ENCODE measurements at places on chromosomes 6 and 20.
A peak's percentile ranks its signal among the peaks of the same experiment; 100 is the strongest.

DNA sequence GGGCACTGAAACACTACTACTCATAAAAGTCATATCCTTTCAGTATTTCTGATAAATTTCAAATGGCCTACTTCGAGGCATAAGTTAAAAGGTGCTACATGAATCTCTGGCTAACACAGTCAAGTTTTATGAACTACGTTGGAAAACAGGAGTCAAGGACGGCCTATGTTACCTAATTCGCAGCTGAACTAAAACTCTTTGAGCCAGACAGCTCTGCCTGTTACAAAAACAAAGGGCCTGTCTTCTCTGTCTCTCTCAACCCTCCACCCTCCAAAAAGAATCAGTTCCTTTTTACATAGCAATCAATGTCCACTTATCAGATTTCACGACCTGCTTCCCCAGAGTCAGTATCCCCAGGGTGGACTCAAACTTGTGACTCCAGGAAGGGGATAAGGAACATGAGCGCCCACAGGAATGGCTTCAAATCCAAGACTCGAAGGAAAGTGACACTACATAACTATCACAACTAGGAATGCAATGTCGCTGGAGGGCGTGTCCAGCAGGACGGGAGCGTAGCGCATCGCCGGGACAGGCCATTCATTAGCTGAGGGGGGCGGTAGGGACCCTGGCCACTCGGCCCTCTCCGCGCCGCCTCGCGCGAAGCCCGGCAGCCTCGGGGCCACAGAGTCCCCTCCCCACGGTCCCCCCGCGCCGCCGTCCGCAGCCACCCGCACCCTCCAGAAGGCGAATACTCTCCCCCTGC, 591 bp downstream of the IBTK start:
- peak; percentile 81 for DNase-seq

- DNase-seq, result no peak
These were observed 24.5 kb downstream of the MAP7 start for GRCh38 chr6:136525586-136526195.

DNA sequence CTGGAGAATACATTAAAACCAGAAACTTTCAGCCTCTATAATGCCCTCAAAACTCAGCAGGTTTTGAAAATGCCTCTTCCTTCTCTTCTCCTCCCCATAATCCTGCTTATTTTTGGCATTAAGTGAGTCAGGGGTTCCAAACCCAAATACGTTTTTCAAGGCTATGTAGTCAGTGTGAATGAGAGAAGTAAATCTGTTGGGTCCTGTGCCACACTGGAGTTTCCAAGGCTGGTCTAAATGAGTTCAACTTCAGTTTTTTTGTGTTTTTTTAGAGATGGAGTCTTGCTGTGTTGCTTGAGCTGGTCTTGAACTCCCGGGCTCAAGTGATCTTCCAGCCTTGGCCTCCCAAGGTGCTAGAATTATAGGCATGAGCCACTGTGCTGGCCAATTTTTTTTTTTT, 20.9 kb downstream of the PTPRA start:
- no peak for DNase-seq

- no peak for DNase-seq
These were observed 1199.8 kb upstream of the MAP3K7 start for GRCh38 chr6:91786474-91787184.

DNA sequence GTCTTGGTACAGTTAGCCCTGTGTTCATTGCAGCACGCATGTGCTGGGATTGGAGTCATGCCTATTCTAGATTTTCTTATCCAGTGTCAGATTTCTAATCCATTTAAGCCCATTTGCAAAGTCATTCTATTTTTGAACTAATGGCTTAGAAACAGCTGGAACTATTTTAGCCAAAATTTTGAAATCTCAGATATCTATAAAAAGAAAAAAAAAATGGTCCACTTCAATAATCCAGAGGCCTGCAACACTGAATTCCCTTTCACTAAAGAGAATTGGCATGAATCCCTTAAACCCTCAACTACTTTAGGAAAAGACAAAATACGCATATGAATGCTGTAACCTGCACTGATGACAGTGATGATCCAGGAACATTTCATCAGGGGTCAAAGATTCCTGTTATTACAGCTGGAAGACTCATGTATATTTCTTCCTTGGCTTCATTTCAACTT, 1.5 kb downstream of the COL21A1 start:
- DNase-seq, result no peak

- DNase-seq, result no peak
These were observed 276.0 kb downstream of the GJA1 start for GRCh38 chr6:121711472-121711871.

DNA sequence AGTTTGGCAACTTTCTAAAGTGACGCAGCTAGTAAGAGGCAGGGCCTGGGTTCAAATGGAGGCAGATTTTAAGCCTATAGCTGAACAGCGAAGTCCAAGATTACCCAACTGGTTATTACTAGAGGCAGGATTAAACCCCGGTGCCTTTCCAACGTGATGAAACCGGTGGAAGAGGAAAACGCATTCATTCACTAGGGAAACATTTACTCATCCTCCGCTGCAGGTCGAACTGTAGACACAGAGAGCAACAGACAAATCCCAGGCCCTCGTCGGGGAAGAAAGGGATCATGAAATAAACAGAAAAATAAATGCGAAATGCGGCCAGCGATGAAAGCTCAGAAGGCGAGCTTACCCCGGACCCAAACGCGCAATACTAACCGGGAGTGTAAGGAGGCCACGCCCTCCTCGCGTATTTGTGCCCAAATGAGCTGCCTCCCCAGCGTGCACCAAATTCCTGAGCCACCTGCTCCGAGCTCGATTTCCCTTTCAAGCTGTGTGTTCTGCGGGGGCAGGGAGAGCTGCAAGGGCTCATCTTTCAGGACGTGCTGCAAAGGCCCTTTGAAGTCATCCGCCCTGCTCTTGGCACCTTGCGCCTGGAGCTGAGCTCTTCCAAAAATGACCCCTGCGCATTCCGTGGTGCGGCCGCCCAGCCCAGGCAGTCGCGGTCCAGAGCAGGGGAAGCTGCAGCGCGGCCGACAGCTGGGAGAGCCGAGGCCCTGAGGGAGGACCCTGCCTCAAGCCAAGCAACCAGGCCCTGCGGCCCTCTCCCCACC, 46.9 kb downstream of the PDYN start:
- peak; percentile 93 for DNase-seq

DNA sequence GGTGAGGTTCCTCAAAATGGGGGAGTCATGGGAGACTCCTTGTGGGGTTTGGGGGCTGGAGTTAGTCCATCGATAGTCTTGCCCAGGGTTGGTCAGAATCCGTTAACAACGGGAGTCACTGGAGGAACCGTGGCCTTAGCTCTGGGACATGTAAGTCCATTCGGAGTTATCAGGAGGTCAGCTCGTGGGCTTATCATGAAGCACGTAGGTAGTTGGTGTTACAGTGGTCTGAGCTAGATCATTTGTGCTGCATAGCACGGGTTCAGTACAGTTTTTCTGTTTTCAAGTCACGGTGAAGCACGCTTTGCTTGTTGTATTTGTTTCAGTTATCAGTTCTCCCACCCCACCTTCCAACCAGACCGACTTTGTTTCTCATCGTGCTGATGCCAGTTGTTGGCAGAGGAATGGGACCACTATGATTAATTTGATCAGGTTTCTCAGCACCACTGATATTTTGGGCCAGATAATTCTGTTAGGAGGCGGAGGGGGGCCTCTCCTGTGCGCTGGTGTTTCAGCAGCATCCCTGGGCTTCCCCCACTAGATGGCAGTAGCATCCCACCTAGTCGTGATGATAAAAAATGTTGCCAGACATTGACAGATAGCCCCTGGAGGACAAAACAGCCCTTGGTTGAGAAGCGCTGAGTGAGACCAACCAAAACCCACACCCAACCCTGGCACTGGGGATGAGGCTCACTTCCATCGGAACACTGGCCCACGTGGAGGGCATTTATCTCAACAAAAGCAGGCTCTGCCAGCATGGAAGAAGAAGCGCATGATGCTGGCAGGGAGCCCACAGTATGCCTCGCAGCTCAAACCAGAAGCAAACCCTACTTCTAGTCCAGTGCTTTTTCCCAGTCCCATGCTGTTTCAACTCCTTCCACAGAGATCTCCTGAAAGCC, 2.2 kb upstream of the APMAP start:
- peak; percentile 80 for DNase-seq

- DNase-seq, result no peak
These were observed 39.8 kb downstream of the LRRN4 start for GRCh38 chr20:6014017-6014416.

DNA sequence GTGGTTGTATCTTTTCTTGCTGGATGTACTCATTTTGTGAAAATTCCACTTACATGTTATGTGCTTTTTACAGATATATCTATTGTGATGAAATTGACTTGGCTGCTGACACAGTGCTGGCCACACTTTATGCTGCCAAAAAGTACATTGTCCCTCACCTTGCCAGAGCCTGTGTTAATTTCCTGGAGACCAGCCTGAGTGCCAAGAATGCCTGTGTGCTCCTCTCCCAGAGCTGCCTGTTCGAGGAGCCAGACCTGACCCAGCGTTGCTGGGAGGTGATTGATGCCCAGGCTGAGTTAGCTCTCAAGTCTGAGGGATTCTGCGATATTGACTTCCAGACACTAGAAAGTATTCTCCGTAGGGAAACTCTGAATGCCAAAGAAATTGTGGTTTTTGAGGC, 4.9 kb downstream of the BTBD3 start:
- DNase-seq, result no peak

DNA sequence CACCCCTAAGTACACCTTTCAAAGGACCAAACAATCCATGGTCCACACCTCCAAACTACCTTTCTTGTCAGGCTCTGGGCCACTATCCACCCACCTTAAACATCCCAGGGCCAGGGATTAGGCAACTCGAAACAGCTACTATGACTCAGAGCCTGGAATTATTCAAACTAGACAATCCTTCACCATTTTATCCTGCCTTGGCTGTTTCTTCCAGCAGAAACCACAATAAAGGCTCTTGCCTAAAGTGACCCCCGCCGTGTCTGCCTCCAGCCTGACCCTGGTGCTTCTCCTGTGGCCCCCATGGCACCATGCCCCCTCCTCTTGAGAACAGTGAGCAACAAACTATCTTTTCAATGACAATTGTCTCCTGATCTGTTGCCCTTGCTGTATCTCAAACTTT, 195.5 kb downstream of the EPM2A start:
- DNase-seq, result no peak

DNA sequence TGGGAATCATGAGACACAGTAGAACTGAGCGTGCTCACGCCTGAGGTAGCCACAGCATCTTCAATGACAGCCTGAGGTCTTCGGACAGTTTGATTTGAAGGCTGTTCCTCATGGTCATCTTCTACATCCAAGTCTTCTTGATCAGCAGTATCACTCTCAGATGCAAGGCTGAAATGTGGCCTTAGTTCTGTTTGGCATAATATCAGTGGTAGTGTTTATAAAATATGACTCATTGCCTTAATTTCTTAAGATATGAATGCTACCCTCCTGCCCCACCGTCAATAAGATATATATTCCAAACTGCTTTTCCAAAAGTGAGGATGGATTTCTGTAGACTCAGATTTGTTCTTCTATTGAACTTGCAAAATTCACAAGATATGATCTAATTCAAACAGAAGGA, 17.5 kb upstream of the MAP7 start:
- DNase-seq, result no peak

DNA sequence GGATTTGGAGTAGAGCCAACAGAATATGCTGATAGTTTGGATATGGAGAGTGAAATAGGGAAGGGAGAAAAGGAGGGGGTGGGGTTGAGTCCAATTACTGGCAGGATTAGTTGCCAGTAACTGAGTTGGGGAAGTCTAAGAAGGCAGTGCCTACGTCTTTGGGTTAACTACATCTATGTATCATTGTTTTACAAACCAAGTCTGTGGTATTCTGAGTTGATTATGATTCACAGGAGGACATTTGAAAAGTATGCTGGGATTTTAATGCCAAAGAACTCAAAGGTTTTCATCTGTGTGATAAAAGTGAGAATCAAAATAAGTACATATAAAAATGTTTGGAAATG, 14.7 kb downstream of the DSE start:
- DNase-seq, result peak; percentile 80

GRCh38 chr6:13870214-13870830, 54.4 kb upstream of the RNF182 start:
- DNase-seq, result no peak

GRCh38 chr6:129432738-129433137, 277.2 kb downstream of the ARHGAP18 start:
- DNase-seq, result no peak

- DNase-seq, result no peak
These were observed 979 bp upstream of the ABCF1 start for GRCh38 chr6:30570263-30570662.

DNA sequence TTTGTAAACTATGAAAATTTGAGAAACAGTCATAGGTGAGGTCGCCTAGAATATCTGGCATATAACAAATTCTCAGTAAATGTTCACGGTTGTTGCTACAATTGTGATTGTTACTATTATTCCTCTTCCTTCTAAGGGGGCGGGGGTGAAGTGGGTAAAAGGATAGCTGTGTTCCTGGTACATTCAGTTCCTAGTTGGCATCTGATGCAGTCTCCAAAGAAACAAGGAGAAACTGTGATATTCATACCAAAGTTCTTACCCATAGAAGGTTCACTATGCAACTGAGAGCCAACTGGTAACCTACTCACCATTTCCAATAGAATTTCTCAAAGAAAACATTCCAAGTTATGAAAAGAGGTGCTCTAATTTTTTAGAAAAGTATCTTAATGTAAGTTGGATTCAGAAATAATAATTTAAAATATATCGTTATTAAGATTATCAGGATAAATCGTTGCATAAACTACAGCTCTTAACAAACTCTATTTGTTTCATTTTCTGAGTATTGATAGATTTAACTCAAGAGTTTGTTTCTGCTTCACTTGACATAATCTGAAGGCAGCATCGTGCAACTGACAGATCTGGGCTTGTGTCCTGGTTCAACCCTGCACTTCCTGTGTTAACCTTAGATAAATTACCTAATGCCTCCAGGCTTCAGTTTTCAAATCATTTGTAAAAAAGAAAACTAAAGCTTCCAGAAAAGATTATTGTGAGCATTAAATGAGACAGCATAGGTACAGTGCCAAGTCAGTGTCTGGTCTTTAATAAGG, 13.3 kb upstream of the MAP7 start:
- no peak for DNase-seq

DNA sequence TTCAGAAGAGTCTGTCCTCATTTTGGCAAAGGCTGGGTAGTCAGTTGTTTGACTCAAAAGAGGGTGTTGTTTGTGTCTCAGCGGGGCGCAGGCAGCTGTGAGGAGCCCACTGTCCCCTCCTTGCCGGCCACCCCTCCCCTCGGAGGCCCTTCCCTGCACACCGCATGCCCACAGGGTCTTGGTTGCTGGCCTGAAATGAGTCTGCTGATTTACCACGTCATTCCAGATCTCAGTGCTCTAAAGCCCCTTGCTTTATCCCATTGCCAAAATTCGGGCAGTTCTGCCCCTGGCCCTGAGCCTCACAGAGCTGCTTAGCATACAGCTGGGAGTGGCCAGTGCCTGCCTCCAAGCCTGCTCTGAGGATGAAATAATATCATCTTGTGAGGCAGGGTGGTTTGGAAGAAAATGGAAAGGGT, 220.7 kb downstream of the UST start:
- no peak for DNase-seq

DNA sequence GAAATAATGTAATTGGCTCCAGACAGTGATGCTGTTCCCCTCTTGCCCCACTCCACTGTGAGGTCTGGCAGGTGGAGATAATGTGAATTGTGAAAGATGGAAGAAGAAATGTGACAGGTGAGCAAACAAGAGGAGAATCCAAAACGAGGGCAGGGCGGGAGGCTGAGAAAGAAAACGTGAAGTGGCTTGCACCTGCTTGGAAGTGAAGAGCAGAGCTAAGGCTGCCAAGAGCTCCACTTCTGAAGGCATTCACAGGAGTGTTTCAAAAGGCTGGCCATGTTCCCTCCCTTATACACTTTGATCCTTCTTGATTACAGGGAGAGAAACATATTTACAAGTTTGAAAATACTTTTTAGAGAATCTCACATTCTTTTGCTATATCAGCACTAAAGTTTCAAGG, 359.4 kb downstream of the EPHA7 start:
- no peak for DNase-seq
